ENCODE measurements at places on chromosomes 5 and 9.

GRCh38 chr5:15463231-15463980 is 36.6 kb upstream of the FBXL7 start:
- DNase-seq, result no peak

DNA sequence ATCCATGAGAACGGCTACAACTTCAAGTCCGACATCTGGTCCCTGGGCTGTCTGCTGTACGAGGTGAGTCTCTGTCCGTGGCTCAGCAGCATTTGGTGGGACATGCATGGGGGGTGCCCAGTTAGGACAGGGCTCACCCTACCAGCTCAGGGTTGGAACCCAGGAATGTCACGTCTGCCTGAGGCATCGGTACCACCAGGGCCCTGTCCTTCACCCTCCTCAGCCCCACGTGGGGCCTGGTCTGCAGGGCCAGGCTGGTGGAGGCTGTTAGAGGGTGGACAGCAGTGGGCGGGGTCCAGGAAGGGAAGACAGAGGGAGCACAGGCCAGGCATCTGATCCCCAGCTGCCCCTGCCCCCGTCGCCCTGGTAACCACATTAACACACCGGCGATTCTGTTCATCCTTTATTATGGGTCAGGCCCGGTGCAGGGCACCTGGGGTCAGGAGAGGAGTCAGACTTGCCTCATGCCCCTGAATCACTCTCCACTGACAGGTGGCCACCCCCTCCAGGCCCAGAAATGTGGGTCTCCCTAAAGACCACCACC is 75.6 kb downstream of the PSMB7 start:
- no peak for DNase-seq

DNA sequence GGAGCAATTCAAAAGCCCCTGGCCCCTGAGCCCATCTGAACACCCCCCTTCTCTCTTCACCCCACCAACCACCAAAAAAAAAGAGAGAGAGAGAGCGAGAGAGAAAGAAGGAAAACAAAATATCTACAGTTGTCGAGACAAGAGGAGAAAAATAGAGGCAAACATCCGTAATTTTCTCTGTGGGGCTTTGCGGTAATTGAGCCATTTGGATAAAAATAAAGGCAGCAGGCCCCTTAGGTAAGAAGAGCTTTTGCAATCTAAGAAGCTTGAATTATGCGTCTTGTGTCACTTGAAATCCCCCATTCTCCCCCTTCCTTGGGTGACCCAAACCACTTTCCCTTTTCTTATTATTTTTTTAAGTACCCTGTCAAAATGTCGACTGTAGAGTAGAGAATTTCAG is 35.5 kb upstream of the FUBP3 start:
- no peak for DNase-seq

GRCh38 chr9:32339424-32339823 is 45.0 kb upstream of the ACO1 start:
- DNase-seq, result no peak

GRCh38 chr9:100268271-100268670 is 84.5 kb downstream of the TEX10 start:
- no peak for DNase-seq

- no peak for DNase-seq
Observed at GRCh38 chr5:138258704-138259292, 15.6 kb downstream of the GFRA3 start.
